ENCODE measurements at places on chromosomes 11 and 22.

GRCh38 chr11:13258855-13259254 is 18.7 kb upstream of the BMAL1 start:
- no peak for DNase-seq

GRCh38 chr11:132579136-132579535 is 953.2 kb downstream of the OPCML start:
- DNase-seq = no peak

- DNase-seq = no peak
These were observed 28.5 kb downstream of the CUL5 start for GRCh38 chr11:108037211-108037610.

DNA sequence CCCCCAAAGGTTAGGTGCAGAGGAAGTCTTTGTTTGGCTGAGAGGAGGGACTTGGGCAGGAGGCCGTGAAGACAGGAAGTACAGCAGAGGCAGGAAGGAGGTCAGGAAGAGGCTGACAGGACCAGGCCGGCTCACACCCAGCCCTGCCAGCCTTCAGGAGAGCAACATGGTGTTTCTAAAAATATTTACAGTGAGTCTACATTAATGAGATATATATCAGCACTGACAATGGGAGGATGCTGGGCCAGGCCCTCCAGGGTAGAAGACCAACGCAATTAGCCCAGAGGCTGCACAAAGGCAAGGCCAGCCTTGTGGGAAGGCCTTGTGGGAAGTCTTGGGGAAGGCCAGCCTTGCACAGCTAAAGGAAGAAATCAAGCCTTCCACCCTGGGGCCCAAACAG is 7.9 kb upstream of the APLNR start:
- DNase-seq = no peak

- no peak for DNase-seq
These were observed 361.5 kb downstream of the TBC1D22A start for GRCh38 chr22:47123827-47124442.

Data from RWPE1 (cell line).